Esophagus squamous epithelium (tissue), 5 donors: ENCODE measurements at places on chromosomes 11 and 22.
A peak's percentile ranks its signal among the peaks of the same experiment; 100 is the strongest.

- no peak for DNase-seq
These were observed 118.6 kb upstream of the RASSF10 start for GRCh38 chr11:12890476-12890875.

GRCh38 chr11:10797531-10797930 is 11.2 kb downstream of the EIF4G2 start:
- DNase-seq, result no peak

DNA sequence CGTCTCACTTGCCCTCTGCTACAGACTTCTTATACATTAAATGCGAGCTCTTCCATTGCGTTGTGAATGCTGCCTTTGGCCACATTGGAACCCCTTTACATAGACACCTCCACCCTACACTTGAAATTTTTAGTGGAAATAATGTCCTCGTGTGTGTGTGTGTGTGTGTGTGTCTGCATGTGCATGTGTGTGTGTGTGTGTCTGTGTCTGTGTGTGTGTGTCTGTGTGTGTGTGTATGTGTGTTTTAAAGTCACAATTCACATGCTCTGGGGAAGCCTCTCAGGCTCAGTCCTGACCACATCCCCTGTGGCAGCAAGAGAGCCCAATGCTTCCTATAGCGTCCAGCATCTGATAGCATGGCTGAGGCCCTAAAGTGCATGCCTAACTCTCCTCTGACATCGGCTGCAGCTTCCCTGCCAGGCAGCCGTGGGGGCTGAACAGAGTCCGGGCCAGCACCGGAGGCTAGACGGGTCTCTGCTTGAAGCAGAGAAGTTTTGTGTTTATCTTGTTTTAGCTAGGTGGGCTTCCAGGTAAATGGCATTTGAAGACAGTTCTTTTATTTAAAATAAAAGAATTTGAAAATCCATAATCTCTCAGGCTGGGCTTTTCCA is 64.5 kb upstream of the EMID1 start:
- no peak for DNase-seq

DNA sequence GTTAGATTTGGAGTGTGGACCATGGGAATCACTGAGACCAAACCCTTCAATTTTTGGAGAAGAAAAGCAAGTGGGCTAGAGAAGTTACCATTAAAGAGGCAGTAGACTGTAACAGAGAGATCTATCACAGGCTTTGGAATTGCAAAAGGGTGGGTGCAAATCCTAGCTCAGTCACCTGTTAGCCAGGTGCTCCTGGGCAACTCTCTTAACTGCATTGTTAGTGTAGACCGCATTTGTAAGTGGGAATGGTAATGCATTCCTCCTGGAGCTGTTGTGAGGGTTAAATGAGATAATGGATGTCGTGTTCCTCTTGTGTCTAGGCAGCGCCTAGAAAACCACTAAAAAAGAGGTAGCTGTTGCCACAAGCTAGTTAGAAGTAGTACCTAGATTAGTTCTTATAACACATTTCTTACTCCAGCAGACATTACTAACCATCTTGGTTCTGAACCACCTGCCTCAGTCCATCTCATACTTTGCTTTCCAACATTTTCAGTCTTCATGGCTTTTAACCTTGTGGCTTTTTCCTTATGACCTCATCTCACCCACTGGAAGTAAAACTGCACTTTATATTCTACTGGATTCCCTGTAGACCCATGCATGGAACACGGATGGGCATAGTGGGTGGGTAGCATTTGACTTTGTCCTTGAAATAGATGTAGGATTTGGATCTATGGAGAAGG is 153.0 kb downstream of the HIPK3 start:
- no peak for DNase-seq

GRCh38 chr11:16527525-16528246 is 171.3 kb upstream of the SOX6 start:
- no peak for DNase-seq

DNA sequence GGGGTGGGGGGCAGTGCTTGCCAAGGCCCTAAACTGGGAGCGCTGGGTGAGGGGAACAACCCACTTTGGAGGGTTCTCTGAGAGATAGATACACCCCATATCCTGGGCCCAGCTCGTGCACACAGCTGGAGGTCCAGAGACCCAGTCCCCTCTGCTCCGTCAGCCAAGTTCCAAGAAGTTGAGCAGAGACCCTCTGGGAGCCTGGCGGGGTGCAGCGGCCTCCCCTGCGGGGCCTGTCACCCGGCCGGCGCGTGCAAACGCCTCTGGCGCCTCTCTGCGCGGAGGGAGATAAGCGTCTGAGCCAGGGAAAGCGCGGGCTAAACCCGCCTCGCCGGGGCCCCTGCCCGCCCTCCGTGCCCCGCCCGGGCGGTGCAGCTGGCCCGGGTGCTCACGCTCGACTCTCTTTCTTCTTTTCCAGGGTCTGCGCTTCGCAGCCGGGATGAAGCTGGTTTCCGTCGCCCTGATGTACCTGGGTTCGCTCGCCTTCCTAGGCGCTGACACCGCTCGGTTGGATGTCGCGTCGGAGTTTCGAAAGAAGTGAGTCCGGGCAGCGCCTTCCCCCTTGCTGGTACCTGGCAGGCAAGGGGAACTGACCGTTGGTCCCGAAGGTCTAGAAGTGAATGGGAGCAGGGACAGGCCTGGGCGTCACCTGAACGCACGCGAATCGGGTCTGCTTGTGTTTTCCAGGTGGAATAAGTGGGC is 540 bp downstream of the ADM start:
- DNase-seq, result no peak

- peak; percentile 95 for DNase-seq
These were observed at the start of gene KBTBD3 for GRCh38 chr11:106076919-106077608. Gene KBTBD3 (minus strand): TSS chr11:106077347. CDS start chr11:106059097, 18,250 bp downstream.

- DNase-seq, result no peak
These were observed 10.7 kb downstream of the IL17RA start for GRCh38 chr22:17095538-17095937.

DNA sequence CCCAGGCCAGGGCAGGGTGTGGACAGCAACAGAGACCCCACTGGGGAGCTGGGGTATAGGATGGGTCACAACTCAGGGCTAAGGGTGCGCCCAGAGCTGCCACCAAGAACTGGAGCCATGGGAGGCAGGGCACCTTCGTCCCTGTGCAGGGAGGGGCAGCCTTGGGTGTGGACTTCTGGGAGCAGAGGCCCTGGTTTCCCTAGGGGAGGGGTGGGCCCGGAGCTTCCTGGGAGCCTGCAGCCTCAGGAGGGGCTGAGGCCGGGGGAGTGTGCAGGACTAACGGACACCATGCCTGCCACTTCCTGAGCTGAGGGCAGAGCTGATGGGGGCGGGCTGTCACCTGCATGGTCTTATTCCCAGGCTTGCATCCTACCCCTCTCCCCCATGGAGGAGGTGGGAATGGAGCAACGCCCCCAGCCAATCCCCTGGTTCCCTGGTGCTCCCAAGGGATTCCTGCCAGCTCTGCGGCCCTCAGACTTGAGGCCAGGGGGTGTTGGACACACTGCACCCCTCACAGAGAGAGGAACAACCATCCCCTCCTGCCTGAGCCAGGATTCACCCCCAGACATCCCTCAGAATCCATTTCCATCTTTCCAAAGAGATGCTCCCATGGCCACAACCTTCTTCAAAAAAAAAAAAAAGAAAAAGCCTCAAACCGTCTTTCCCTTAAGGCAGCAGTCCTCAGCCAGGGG is 225.7 kb downstream of the CTTN start:
- no peak for DNase-seq

DNA sequence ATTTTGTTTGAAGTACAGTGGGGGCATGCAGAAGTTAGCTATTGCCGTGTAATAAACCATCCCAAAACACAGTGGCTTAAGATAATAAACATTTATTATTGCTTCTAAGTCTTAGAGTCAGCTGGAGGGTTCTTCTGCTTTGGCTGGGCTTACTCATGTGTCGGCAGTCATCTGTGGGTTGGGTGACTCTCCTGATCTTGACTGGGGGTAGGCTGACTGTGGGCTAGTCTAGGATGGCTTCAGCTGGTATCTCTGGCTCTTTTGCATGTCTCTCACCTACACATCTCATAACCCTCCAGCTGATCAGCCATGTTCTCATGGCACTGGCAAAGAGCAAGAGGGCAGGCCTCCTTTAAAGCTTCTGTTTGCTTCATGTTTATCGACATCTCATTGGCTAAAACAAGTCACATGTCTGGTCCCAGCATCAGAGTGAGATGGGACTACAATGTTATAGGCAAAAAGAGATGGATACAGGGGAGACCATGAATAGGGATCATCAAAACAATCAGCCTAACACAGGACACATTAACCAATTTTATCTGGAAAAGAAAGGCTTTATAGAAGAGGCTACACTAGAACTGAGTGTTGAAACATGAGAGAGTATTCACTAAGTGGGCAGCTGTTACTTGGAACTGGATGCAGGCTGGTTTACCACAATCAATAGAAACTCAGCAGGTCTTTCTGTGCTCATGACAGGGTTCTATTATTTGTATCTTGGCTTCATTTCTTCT is 5.1 kb downstream of the LRRC51 start:
- DNase-seq, result no peak

DNA sequence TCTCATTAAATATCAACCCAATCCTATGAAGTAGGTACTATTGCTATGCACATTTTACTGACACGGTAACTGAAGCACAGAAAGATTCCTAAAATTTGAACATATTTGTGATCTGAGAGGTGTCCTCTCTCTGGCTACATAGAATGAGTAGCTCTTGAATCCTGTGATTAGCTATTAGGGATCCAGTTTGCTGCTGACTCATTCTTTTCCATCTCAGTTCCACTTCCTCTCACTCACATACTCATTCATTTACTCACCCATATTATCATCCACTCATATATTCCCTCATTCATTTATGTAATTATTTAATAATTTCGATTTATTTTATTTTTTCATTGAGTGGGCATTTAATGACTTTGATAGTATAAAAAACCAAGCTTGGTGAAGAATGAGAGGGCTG is 42.7 kb downstream of the OR5B17 start:
- no peak for DNase-seq

DNA sequence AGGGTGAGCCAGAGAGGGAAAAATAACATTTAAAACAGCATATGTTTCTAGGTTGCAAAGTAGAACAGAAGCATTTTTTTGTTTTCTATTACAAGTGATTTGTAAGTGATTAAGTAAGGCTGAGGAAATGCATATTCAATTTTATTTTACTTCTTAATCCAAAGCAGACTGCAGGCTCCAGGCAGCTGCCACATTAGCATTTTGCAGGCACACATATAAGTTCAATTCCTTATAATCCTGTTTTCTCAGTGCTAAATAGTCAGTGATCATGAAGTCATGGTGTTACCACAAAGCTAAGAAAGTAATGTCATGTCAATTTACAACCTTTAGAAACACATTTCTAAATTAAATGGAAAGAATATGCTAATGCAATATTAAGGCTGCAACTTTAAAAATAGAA is 149.8 kb downstream of the CNTN5 start:
- no peak for DNase-seq

DNA sequence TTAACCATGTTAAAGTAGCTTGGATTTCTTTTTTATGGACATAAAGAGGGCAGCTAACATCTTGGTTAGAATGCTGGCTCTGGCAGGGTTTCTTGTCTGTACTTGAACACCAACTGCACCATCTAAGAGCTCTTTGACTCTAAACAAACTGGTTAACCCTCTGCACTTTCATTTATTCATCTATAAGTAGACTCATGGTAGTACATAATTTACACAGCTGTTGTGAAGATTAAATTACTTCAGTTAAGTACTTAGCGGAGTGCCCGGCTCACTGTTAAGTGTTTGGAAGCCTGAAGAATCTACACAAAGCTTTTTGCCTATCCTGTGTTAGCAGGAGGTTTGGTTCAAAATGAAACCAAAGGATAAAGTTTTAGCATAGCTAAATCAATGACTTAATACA is 846.2 kb upstream of the API5 start:
- DNase-seq, result no peak

- no peak for DNase-seq
These were observed 22.3 kb downstream of the HPS4 start for GRCh38 chr22:26461188-26461810.

GRCh38 chr11:8287703-8288102 is 24.0 kb upstream of the LMO1 start:
- DNase-seq, result no peak

DNA sequence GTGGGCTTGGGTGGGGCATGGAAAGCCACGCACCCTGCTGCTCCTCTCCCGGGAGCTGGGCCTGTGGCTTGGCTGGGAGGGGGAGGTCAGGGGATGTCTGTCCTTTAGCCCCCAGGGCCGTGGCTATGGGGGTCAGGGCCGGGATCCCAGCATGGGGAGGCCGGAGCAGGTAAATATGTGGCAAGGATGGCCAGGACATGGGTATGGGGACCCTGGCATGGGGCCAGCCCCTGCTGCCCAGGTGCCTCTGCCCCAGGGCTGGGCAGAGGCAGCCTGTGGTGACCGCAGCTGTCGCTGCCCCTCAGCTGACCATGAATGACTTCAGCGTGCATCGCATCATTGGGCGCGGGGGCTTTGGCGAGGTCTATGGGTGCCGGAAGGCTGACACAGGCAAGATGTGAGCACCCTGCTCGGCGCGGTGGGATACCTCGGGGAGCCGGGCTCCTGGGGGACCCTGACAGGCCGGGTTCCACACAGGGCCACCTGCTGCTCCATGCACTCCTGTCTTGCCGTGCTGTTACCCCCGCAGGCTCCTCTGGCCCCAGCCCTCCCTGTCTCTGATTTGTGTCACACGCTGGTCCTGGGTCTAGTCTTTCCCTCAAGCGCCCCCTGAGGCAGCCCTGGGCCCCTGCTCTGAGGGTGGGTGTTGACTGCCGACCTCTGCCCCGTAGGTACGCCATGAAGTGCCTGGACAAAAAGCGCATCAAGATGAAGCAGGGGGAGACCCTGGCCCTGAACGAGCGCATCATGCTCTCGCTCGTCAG is 8.1 kb upstream of the ANKRD13D start:
- no peak for DNase-seq

GRCh38 chr11:120180551-120181232 is 30.1 kb upstream of the OAF start:
- no peak for DNase-seq

GRCh38 chr11:8049084-8049483 is 31.9 kb upstream of the TUB start:
- DNase-seq, result no peak

DNA sequence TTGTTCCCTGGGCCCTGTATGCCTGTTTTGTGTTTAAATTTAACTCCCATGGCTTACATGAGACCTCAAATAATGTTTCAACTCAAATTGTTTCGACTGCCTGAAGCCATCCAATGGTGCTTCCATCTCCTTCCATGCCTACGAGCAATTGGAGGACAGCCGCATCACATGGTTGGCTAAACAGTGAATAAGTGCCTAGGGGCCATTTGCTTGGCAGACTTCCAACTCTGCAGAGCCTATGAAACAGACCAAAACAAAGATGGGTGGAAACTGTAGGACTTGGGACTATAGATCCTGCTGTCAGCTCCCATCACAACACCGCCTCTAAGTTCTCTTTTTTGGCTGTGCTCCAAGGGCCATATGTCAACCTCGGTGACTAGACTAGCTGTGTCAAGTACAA is 84.1 kb downstream of the PARVA start:
- DNase-seq, result no peak

GRCh38 chr11:131038597-131038996 is 122.3 kb upstream of the SNX19 start:
- DNase-seq, result no peak

GRCh38 chr11:87859636-87860035 is 315.6 kb downstream of the RAB38 start:
- DNase-seq, result no peak
